Pons (tissue), 1 donor: ENCODE measurements at places on chromosomes 3 and 15.

GRCh38 chr15:67253549-67254237 is 768 bp downstream of the AAGAB start:
- DNase-seq, result peak; percentile 15

DNA sequence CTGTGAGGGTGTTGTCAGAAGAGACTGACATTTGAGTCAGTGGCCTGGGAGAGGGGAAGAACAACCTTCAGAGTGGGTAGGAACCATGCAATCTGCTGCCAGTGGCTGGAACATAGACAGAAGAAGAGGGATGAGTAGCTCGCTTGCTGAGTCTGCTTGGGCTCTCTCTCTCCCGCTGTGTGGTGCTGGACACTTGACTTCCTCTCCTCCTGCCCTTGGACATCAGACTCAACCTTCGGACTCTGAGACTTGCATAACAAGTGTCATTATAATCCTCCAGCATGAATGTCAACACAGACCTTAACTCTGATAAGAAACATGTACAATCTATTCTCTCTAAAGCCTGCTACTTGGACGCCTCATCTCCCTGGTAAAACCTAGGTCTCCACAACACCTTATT is 5.9 kb upstream of the NMD3 start:
- DNase-seq, result no peak

DNA sequence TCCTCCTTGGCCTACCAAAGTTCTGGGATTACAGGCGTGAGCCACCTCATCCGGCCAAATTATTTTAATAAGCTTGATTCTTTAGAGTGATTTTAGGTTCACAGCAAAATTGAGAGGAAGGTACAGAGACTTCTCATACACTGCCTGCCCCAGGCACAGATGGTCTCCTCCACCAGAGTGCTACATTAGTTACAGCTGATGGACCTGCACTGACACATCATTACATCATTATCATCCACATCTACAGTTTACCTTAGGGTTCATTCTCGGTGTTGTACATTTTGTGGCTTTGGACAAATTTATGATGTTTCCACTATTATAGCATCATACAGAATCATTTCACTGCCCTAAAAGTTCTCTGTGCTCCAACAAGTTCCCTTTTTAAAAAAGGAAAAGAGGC is 4.4 kb upstream of the VPS8 start:
- DNase-seq, result no peak

DNA sequence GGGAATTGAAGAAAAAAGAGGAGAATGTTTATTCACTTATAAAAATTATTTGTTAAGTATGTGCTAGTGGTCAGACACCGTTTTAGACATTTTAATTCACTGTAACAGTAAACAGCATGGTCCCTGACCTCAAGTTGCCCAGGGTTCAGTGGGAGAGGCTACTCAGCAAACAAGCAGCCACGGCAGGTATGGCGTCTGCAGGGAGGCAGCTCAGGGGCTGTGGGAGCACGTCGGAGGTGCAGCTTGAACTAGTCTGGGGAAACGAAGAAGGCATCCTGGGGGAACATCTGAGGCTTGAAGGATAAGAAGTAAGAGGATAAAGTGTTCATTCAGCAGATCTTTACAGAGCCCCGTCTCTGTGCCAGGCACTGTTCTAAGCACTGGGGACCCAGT is 66.0 kb downstream of the CRTC3 start:
- no peak for DNase-seq

- no peak for DNase-seq
These were observed 29.9 kb downstream of the RCN2 start for GRCh38 chr15:76961268-76962011.

DNA sequence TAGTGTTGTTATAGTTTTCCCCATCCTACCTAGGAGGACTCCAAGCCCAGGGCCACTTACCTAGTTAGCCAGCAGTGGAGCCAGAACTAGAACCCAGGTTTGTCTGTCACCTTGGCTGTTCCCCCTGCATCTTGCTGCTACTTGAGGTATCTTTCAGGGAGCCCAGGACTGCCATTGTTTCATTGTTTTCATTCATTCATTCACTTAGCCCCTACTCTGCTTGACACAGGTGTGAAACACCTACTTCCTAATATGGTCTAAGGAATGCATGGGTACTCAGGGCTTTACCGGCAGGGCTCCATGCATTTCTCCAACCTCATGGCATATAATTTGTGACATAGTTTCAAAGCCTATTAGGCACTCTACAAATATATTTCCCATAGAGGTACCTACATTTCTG is 266.6 kb upstream of the TPM1 start:
- DNase-seq, result no peak

DNA sequence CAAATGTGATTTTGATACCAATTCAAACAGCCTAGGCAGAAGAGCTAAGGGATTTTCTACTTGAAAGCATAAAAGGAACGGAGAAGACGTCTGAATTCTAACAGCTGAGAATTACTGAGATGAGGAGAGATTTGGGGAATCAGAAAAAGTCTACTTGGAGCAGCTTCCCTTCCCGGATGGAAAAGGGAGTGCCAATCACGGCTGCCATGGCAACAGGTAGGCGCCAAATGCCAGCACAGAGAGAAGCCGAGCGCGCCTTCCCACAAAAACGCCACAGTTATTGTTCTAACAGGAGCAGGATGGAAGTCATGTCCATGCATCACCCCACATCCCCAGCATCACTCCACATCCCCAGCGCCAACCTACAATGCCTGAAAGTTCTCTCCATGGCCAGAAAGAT is 63.5 kb upstream of the PRR20G start:
- DNase-seq, result no peak

- DNase-seq, result no peak
These were observed 17.9 kb upstream of the ADIPOQ start for GRCh38 chr3:186824430-186825139.
